ENCODE measurements at places on chromosomes 3 and 15. TPM values are rescaled to one million over a fixed set of nuclear protein-coding genes. Genes with fewer than 3 reads are reported as not detected.

DNA sequence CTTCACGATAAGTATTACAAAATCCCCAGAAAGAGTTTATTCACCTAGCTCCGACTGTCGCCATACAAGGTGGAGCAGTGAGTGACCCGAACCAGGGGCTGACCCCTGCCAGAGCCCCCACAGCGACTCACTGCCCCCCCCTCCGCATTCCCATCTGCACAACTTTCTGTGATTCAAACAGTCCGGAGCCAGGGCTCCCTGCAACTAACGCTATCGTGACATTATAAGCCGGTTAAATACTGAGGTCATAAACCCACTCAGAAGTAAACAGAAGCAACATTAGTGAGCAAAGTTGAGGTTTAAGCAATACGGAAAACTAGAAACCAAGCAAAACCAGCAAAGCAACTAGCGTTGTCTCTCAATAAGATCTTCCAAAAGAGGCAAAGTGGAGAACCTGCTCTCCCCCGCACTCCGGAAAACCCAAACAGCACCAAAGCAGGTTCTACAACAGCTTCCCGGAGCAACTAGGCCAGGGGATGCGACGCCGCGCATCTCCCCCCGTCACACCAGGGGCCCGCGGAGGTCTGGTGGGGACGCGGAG lies 642 bp downstream of the SCAP start:
- DNase-seq = no peak

DNA sequence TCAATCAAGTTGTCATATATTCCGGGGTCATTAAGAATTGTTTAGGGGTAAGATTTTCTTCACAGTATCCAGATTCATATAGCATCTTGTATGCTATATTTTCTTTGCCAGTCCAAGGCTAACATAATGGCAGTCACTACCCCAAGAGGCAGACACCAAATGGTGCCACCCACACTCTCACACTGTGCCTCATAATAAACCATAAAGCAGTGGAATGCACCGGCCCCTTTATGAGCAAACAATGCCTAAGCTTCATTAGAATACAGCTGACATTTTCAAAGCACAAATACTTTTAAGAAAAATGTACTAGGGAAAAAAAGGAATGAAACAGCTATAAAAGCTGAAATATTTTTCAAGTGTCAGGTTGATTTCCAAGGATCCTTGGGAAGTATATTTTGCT lies 121.6 kb downstream of the TFDP2 start:
- DNase-seq = peak; percentile 54

DNA sequence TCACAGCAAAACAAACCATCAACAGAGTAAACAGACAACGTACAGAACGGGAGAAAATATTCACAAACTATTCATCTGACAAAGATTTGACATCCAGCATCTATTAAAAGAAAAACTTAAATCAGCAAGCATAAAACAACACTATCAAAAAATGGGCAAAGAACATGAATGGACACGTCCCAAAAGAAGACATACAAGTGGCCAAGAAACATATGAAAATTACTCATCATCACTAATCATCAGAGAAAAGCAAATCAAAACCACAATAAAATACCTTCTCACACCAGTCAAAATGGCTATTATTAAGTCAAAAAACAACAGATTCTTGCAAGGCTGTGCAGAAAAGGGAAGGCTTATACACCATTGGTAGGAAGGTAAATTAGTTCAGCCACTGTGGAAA lies 13.7 kb upstream of the SERPINI2 start:
- no peak for DNase-seq

- no peak for DNase-seq
Observed at GRCh38 chr3:152076148-152076547, 192.6 kb upstream of the MBNL1 start.

GRCh38 chr3:37492977-37493471 lies 318.6 kb upstream of the LRRFIP2 start:
- no peak for DNase-seq

- DNase-seq = no peak
Observed at GRCh38 chr15:47987908-47988532, 132.8 kb upstream of the SLC24A5 start.

DNA sequence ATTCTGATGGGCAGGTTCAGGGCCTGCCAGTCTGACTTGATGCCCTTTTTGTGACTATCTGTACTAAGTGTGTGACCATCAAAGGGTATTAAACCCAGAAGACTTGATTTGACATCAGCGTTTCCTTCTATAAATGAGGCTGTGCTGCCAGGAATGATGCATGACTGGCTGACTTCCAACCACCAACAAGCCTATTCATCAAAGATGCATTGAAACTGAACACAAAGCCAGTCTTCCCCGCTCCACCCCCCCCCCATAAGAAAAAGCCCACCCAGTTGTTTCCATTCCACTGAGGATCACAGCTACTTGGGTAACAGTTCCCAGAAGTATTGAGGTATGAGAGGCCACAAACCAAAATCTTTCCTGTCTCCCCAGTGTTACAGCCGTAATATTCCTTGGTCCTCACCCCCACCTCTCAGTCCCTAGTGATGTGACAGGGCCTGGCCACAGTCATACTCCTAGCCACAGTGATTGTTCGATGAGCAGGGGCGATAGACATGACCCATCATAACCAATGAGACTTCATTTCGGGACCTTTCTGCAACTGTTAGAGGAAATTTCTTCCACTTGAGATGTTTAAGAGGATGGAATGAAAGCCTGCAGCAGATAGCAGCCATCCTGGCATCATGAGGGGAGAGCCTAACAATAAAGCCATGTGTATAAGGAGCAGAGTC lies 22.6 kb downstream of the SH3BP5 start:
- DNase-seq = peak; percentile 37

- DNase-seq = no peak
Observed at GRCh38 chr3:10289787-10290355, 2.9 kb downstream of the GHRL start.

Gene RHO
- not detected for total RNA-seq

Gene DUOX2
- total RNA-seq = 2.6 TPM

Gene ERICH6
- total RNA-seq = not detected

Gene RASGRP1
- 2.1 TPM for total RNA-seq

Gene ATP8B4
- total RNA-seq = 4.9 TPM

Gene CIP2A
- total RNA-seq = 7.4 TPM

Gene CILP
- total RNA-seq = 15.0 TPM

Gene ANKRD63
- total RNA-seq = not detected

Gene HGD
- total RNA-seq = 87.2 TPM

Gene C3orf70
- total RNA-seq = 4.1 TPM

All from Peyer's patch (tissue), 4 donors.